Immature natural killer cell (primary cell): ENCODE measurements at places on chromosomes 1 and 21. TPM values are rescaled to one million over a fixed set of nuclear protein-coding genes. Genes with fewer than 3 reads are reported as not detected.

FBLIM1 gene
- not detected for polyA plus RNA-seq

TBX19 gene
- 3.4 TPM for polyA plus RNA-seq

FCN3 gene
- polyA plus RNA-seq = not detected

DLGAP3 gene
- 0.10 TPM for polyA plus RNA-seq

FAM177B gene
- not detected for polyA plus RNA-seq

GCSAML gene
- polyA plus RNA-seq = not detected

BATF3 gene
- 7.2 TPM for polyA plus RNA-seq

GJC2 gene
- polyA plus RNA-seq = not detected
